Thymus (tissue), 14 donors: ENCODE measurements at places on chromosomes 1 and 21. TPM values are rescaled to one million over a fixed set of nuclear protein-coding genes. Genes with fewer than 3 reads are reported as not detected.

HRNR gene
- polyA plus RNA-seq = 0.14 TPM

AGMAT gene
- 4.2 TPM for polyA plus RNA-seq

SPATA45 gene
- 0.18 TPM for polyA plus RNA-seq

WDR26 gene
- 62.3 TPM for polyA plus RNA-seq

OR6N1 gene
- not detected for polyA plus RNA-seq
